Immature natural killer cell (primary cell): ENCODE measurements at places on chromosomes 2 and 18.
A peak's percentile ranks its signal among the peaks of the same experiment; 100 is the strongest.

GRCh38 chr2:62505750-62506420 is at the start of gene TMEM17:
Gene TMEM17 (minus strand): TSS chr2:62506195. CDS start chr2:62506129, 66 bp downstream.
- peaks cover 15% of the 10 kb centered on the region for H3K4me1 ChIP-seq
- H3K4me3 ChIP-seq, result peak within 1 kb of the TSS; percentile 83
- peak; percentile 36 for DNase-seq
- H3K36me3 ChIP-seq, result no peaks in the 10 kb centered on the region
- H3K27ac ChIP-seq, result no peak within 1 kb of the TSS
- peaks cover 6% of the 10 kb centered on the region for H3K27me3 ChIP-seq

- no peak for DNase-seq
- H3K27ac ChIP-seq, result no peak overlapping the region
- peaks cover 5% of the 10 kb centered on the region for H3K27me3 ChIP-seq
Measured at GRCh38 chr2:64063924-64064331, 44.7 kb upstream of the VPS54 start.

DNA sequence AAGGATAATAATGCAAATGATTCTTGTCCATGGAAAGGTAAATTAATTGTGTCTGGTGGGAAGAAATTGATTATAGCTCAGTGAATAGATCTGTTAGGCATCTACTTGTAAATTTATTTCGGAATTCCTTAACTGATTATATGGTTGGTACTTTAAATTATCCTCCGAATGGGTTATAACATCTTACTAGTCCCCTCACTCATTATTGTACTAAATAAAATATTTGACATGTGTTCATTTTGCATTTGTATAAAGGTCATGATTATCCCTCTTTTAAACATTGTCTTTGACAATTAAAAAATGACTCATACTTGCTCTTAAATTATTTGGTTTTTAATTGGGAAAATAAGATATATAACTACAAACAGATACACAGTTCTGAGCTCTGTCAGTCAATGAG is 47.4 kb downstream of the CAVIN2 start:
- H3K36me3 ChIP-seq, result no peaks in the 10 kb centered on the region
- peaks cover 8% of the 10 kb centered on the region for H3K27me3 ChIP-seq
- no peaks in the 10 kb centered on the region for H3K4me1 ChIP-seq
- no peak for DNase-seq
- H3K4me3 ChIP-seq, result no peak overlapping the region

DNA sequence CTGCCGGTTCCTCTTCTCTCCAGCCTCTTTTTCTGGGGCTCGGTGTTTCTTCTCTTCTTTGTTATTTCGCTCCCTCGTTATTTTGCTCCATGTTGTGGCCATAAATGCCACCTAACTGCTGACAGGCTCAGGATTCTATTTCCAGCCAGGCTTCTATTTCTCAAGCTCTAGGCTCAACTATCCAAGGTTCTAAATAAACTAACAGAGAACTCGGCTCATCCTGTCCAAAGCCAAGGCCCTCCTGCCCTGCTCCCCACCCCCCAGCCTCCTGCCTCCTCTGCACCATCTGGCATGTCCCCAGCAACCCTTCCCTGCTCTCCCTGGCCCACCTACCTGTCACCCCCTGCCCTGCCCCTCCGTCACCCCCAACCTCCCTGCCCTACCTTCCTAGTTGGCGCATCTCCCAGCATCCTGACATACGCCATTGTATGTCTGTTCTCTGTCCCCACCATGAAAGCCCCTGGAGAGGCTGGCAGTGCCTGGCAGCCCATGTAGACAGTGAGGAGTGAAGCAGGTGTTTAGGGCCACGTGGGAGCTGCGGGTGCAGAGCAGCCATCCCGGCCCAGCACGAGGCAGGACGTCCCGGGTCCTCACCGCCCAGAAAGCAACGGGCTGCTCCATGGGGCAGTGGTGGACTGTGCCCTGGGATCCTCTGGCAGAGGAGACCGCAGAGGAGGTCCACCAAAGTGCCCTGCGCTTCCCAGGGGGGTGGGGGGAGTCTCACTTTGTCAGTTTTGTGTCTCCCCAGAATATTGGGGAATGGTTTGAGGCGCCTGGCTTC is 186.9 kb downstream of the TWIST2 start:
- peaks cover 4% of the 10 kb centered on the region for H3K27me3 ChIP-seq
- no peak overlapping the region for H3K4me3 ChIP-seq
- H3K27ac ChIP-seq, result no peak overlapping the region
- no peaks in the 10 kb centered on the region for H3K36me3 ChIP-seq
- no peaks in the 10 kb centered on the region for H3K4me1 ChIP-seq

DNA sequence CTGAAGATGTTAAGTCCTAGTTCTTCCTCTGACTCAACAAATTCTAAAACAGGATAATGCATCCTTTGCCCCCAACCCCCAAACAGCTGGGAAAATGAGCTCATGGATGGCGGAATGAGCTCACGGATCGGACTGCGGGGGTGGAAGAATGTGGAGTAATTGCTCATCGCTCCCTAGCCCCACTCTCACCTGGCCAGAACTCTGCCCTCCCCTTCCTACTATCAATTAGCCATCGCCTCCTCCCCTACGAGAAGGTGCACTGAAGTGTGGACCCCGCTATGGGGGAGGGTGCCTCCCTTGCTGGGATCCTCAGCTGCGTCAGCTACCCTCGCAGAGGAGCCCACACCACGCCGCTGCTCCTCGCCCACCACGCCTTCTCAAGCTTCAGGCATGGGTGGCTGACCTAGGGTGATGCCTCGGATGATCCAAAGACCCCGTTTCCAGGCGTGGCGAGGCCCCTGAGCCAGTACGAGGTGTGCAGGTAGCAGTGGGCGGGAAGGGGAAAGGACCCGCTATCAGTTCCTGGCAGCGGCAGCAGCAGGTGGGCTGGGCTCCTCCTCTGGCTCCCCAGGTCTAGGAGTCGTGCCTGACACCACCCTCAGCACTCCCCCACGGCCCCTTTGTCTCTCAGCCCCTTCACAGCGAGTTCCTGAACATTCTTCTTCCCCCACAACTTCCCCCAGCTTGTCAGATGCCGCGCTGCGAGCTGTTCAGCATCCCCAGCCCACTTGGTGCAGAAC is 82.1 kb upstream of the POMC start:
- peaks cover 24% of the 10 kb centered on the region for H3K4me1 ChIP-seq
- H3K36me3 ChIP-seq, result peaks cover 8% of the 10 kb centered on the region
- H3K27ac ChIP-seq, result no peak overlapping the region
- no peak for DNase-seq

DNA sequence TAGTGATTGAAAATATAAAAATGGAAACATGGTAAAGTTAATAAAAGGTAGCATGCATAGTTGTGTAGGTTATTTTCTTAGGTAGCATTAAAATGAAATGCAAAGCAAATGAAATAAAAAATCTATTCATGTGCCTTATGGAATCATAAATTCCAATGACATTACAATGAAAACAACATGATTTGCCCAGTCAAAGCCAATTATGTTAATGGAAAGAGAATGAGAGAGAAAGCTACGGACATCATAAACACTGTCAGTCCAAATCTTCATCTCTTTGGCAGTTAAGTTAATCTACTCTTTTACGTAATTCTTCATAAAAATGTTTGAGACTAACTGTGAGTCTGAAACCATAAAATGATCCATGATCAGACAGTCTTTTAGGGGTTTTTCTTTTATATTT is 636.7 kb upstream of the SYT4 start:
- DNase-seq, result no peak
- no peak overlapping the region for H3K27ac ChIP-seq
- H3K36me3 ChIP-seq, result no peaks in the 10 kb centered on the region
- no peaks in the 10 kb centered on the region for H3K27me3 ChIP-seq

- H3K27ac ChIP-seq, result no peak overlapping the region
- H3K4me3 ChIP-seq, result no peak overlapping the region
- H3K27me3 ChIP-seq, result peaks cover 4% of the 10 kb centered on the region
- peaks cover 30% of the 10 kb centered on the region for H3K4me1 ChIP-seq
- no peaks in the 10 kb centered on the region for H3K36me3 ChIP-seq
- DNase-seq, result no peak
Measured at GRCh38 chr2:128305555-128306080, 13.1 kb downstream of the HS6ST1 start.

DNA sequence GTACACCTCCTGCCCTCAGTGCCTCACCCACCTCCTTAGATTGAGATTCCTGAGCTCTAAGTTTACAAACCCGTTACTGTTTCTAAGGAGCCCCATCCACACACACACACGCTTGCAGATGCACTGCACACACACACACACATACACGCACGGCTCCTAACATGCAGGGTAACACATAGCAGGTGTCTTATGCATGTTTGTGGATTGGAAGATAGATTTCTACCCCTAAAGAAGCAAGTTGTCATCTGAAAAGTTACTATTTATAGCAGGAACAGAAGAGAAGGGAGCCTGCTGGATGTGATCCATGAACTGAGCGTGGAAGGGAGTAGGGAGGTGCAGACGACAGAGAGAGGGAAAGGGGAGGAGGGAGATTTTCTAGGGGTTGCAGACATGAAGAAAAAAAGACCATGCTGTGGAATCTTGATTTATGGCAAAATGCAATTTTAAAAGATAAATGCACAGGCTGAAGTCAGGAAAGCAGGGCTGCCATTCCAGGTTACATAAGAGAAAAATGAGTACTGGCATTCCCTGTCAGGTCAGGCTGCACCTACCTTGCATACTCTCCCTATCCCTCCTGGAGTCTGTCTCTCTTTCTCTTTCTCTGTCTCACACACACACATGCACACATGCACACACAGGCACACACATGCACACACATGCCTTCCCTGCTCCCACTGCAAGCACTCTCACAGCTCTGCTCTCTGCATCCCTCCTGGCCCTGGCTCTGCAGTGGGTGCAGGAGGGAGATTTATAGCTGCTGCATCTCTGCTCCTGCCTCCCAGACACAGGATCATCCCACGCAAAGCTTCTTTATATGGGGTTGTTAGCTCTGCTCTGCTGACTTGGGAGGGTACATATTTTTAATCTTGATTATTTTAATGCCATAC is 192.6 kb upstream of the MYT1L start:
- H3K4me3 ChIP-seq, result no peak overlapping the region
- no peaks in the 10 kb centered on the region for H3K36me3 ChIP-seq
- no peak for DNase-seq
- H3K27ac ChIP-seq, result no peak overlapping the region

- peaks cover 2% of the 10 kb centered on the region for H3K27me3 ChIP-seq
- peaks cover 36% of the 10 kb centered on the region for H3K4me1 ChIP-seq
- H3K4me3 ChIP-seq, result no peak overlapping the region
- DNase-seq, result no peak
- no peaks in the 10 kb centered on the region for H3K36me3 ChIP-seq
- H3K27ac ChIP-seq, result peak overlapping the region; percentile 6
Measured at GRCh38 chr2:10353931-10354330, 51.2 kb downstream of the HPCAL1 start.

- H3K4me1 ChIP-seq, result no peaks in the 10 kb centered on the region
- no peaks in the 10 kb centered on the region for H3K27me3 ChIP-seq
- no peak for DNase-seq
Measured at GRCh38 chr2:173053043-173053699, 22.5 kb upstream of the MAP3K20 start.

- H3K27ac ChIP-seq, result no peak overlapping the region
- DNase-seq, result no peak
- H3K36me3 ChIP-seq, result no peaks in the 10 kb centered on the region
- no peaks in the 10 kb centered on the region for H3K4me1 ChIP-seq
- no peak overlapping the region for H3K4me3 ChIP-seq
Measured at GRCh38 chr2:169258045-169258601, 104.2 kb downstream of the LRP2 start.

- H3K27me3 ChIP-seq, result peaks cover 8% of the 10 kb centered on the region
- peak overlapping the region; percentile 95 for H3K4me3 ChIP-seq
- no peaks in the 10 kb centered on the region for H3K36me3 ChIP-seq
- no peak for DNase-seq
- peak overlapping the region; percentile 84 for H3K27ac ChIP-seq
Measured at GRCh38 chr18:63970809-63971205, 926 bp downstream of the SERPINB8 start.

DNA sequence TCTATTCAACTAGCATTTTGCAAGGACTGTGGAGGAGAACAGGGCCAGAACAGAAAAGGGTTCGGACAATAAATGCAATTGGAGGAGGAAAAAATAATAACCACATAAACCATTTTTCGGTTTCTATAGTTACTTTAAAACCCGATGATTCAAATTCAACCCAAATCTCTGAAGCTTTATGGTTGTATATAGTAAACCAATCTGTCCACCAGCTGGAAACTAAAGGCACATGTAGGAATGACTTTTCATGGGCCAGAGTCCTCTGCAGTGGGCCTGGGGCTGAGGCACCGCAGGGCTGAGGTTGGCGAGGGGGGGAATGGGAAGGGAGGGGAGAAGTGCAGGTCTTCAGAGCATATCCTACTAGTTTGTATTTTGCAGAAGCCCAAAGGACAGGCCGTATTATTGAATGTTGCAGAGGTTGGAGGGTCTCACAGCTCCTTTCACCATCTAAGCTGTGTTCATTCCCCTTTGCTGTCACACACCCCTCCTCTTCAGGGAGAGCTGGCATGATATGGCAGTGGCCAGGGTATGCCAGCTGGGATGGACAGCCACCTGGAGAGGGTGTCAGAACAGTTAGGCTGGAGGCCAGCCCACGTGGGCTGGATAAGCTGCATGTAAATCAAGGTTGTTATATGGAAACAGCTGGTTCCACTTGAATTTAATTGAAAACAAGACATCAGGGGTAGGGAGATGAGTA is 267.1 kb downstream of the PRKCE start:
- no peak overlapping the region for H3K4me3 ChIP-seq
- H3K36me3 ChIP-seq, result no peaks in the 10 kb centered on the region
- H3K27ac ChIP-seq, result no peak overlapping the region
- DNase-seq, result no peak
- peaks cover 23% of the 10 kb centered on the region for H3K4me1 ChIP-seq

GRCh38 chr2:20211860-20212458 is 13.0 kb downstream of the SDC1 start:
- H3K27me3 ChIP-seq, result peaks cover 3% of the 10 kb centered on the region
- no peak overlapping the region for H3K27ac ChIP-seq
- H3K36me3 ChIP-seq, result no peaks in the 10 kb centered on the region
- no peak overlapping the region for H3K4me3 ChIP-seq
- DNase-seq, result no peak
- no peaks in the 10 kb centered on the region for H3K4me1 ChIP-seq

DNA sequence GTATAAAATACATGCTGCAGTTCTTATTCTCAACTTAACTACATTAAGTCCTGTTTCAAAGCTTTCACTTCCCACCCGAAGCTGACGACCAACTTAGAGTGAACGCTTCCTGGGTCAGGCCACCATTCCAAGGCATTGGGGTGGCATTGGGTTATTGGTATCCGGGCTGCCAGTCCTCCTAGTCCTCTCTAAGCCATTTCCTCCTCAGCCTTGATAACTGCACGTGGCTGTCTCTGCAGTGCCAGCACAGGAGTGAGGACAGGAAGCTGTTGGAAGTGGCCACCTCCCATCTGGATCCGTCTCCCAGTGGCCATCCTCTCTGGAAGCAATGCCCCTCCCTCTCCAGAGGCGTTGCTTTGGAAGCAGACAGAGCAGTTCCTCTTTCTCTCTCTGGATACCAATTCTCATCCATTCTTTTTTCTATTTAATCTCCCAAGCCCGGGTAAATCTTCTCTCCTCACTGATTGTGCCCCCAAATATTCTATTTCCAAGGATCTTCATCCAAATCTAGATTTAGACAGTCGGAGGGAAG is 354.7 kb downstream of the EIPR1 start:
- H3K4me3 ChIP-seq, result no peak overlapping the region
- no peaks in the 10 kb centered on the region for H3K4me1 ChIP-seq
- no peaks in the 10 kb centered on the region for H3K36me3 ChIP-seq
- no peak for DNase-seq
- H3K27me3 ChIP-seq, result peaks cover 7% of the 10 kb centered on the region
- H3K27ac ChIP-seq, result no peak overlapping the region

- no peak overlapping the region for H3K27ac ChIP-seq
- H3K36me3 ChIP-seq, result no peaks in the 10 kb centered on the region
- H3K27me3 ChIP-seq, result peaks cover 18% of the 10 kb centered on the region
- peaks cover 23% of the 10 kb centered on the region for H3K4me1 ChIP-seq
- no peak for DNase-seq
Measured at GRCh38 chr2:153474876-153475435, 3.6 kb downstream of the RPRM start.
